Uterine smooth muscle cell (primary cell): ENCODE measurements at places on chromosomes 3 and 15. TPM values are rescaled to one million over a fixed set of nuclear protein-coding genes. Genes with fewer than 3 reads are reported as not detected.

The COL8A1 gene
- total RNA-seq = 17.8 and 62.4 TPM in 2 replicates

The GOLGA8K gene
- 0.25 TPM in 1 of 2 replicates, not detected in the other for total RNA-seq

The MASP1 gene
- total RNA-seq = 56.8 and 123 TPM in 2 replicates

The SIN3A gene
- 29.9 and 34.6 TPM in 2 replicates for total RNA-seq

The POTEB2 gene
- not detected in 2 replicates for total RNA-seq

The RBMS3 gene
- 22.5 and 34.9 TPM in 2 replicates for total RNA-seq

The GOLGA8M gene
- total RNA-seq = 0.44 and 2.5 TPM in 2 replicates

The NISCH gene
- total RNA-seq = 67.1 and 97.0 TPM in 2 replicates

The MYL3 gene
- total RNA-seq = not detected in 2 replicates

The SLC28A2 gene
- total RNA-seq = not detected in 2 replicates

The MORF4L1 gene
- 328 and 363 TPM in 2 replicates for total RNA-seq
